ENCODE measurements at places on chromosomes 11 and 22.

GRCh38 chr11:2992997-2993325 is 832 bp upstream of the NAP1L4 start:
- DNase-seq, result no peak

- DNase-seq, result no peak
Measured at GRCh38 chr22:46446799-46447198, 90.6 kb downstream of the CELSR1 start.

DNA sequence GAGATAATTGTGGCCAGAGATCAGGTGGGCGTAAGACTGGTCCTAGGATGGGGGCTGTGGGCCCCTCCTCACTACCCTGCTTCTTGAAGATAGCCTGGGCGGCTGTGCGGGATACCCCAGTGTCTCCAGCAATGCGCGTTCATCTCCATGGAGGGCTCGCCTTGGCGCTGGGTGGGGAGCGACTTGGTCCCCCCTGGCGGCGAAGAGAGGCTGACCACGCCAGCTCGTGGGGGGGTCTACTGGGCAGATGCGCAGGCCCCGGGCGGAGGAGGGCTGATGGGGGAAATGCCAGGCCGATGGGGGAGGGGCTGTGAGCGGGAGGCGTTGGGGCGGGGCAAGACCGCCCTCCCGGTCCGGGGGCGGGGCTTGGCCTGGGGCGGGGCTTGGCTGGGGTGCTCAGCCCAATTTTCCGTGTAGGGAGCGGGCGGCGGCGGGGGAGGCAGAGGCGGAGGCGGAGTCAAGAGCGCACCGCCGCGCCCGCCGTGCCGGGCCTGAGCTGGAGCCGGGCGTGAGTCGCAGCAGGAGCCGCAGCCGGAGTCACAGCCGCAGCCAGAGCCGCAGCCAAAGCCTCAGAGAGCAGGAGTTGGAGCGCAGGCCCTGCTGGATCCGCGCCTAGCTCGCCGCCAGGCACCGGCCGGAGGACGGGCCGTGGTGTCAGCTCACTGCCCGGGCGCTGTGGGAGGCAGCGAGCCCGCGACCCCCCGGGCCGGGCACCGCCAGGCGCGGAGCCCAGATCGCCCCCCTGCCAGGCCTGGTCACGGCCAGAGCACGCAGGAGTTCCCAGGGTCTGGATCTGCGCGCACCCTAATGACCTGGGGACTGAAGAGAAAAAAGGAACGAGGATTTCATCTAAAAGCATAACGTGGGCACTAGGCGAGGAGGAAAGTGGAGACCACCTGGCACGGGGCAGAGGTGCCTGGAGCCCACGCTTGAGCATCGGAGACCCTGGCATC is at the start of gene SLC35E4:
Gene SLC35E4, plus strand, starts transcription at position 509 of the 953 bp plus-strand sequence. CDS start 670 bp downstream, outside the sequence.
- DNase-seq, result peak; percentile 95

DNA sequence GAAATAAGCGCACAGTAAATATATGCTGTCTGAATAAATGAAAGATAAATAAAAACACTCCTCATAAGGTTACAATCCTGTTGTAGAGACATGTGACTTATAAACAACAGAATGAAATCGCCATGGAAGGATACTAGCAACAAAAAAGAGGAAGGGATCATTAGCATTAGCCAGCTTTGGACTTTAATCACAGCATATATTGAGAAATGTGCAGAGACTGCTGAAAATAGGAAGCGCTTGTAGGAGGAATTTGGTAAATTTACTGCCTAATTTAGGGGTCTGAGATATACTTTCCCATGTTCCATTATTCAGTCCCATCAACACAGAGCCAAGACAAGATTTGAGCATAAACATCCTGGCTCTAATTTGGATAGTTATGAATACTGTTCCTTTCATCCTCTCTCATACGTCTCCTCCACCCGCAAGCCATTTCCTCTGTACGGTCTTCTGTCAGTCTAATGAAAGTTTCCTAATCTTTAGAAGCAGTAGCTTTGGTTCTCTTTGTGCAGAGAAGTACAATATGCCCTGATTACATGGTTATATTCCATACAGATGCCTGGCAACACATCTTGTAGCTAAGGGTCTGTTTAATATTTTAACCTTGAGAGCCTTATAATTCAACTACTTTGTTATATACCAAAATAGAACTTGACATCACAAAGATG is 37.1 kb upstream of the AKIP1 start:
- peak; percentile 48 for DNase-seq

GRCh38 chr11:86274503-86274902 is 27.5 kb upstream of the HIKESHI start:
- DNase-seq, result no peak
